Hematopoietic multipotent progenitor cell (in vitro differentiated cells): ENCODE measurements at places on chromosomes 1 and 21. TPM values are rescaled to one million over a fixed set of nuclear protein-coding genes. Genes with fewer than 3 reads are reported as not detected.

The SLFNL1 gene
- 1.6 TPM for total RNA-seq

DNA sequence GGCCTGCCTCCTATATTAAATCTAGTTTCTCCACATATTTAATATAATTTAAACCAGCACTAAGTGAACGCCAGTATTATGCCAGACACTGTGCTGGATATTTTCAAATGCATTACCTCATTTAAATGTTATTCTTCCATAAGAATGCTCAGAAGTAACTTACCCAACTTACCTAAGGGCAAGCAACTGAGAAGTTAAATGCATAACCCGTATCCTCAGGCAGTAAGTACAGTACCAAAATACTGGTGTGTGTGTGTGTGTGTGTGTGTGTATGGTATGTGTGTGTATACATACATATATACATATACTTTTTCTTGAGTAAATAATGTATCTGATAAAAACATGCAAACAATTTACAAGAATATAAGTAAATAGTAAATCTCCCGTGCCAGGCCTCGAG, 9.0 kb upstream of the TRIM45 start:
- DNase-seq: no peak

GRCh38 chr1:78779831-78780230, 130.2 kb downstream of the IFI44 start:
- DNase-seq: no peak

DNA sequence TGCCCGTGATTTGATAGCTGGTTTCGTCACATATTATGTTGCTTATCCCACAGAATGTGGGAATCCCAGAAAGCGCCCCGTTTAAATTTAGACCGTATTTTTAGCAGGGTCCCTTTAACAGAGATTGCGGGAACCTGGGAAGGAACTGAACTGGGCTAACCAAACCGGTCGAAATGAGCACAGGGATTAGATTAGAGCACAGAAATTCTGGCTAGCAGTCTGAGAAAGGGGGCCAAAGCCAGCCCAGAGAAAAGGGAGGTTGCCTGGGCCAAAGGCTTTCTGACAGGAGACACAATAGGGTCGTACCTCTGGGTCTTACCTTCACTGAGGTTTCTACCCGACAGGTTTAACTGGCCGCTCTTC, 327 bp downstream of the LRRC40 start:
- no peak for DNase-seq

- no peak for DNase-seq
Observed at GRCh38 chr1:186033847-186034271, 299.7 kb downstream of the HMCN1 start.

DNA sequence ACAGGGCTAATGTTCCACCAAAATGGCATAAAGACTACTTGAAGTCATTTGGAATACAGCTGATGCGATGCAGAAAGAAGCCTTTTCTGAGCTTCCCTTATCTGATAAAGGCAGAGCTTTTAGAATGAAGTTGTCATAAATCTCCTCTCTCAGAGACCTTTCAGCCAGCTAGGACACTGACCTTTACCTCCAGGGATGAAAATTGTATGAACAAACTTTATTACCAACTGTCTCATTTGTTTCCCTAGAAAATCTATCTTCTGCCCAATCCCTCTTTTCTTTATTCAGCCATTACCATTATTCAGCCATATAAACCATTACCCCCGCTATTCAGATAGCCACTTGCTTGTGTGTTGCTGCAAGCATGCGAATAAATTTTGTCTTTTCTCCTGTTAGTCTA, 29.7 kb upstream of the RNF2 start:
- no peak for DNase-seq

DNA sequence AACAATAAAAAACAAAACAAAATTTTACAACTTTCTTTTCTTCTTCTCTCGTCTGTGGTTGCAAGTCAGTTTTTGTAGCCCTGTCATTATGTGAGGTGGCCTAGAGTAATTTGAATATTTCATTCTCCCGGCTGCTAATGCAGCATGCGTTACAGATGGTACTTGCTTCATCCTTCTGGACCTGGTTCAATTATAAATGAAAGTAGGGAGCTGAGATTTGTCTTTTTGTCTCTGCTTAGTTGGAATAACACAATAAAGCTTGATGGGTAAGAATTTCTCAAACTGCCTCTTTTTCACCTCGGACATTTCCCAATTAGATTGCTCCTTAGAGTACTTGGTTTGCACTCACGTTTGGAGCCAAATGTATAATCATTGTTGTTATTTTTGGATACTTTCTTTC, 201.6 kb downstream of the PBX1 start:
- DNase-seq: no peak
